NCI-H146 (cell line): ENCODE measurements at places on chromosomes 3 and 15.
A peak's percentile ranks its signal among the peaks of the same experiment; 100 is the strongest.

GRCh38 chr3:74053970-74054516, 429.3 kb upstream of the PDZRN3 start:
- no peak for DNase-seq

DNA sequence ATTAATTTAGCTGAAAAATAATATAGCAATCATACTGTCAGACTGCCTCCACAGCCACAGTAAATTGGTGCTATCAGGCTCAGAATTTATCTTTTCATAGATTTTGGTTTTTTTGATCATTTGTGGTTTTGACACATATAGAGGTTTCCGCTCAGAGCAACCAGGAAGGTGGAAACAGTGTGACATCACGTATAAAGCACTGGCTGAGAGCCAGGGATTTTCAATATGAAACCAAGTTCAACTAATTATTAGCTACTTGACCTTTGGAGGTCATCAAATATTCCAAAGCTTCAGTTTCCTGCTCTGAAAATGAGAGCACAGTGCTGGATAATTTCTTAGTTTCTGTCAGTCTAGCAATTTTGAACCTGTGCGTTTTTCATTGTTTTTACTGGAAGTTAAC, 433.8 kb upstream of the SUCLG2 start:
- DNase-seq = peak; percentile 6

- DNase-seq = no peak
Measured at GRCh38 chr3:136149667-136150066, 46.5 kb downstream of the MSL2 start.

DNA sequence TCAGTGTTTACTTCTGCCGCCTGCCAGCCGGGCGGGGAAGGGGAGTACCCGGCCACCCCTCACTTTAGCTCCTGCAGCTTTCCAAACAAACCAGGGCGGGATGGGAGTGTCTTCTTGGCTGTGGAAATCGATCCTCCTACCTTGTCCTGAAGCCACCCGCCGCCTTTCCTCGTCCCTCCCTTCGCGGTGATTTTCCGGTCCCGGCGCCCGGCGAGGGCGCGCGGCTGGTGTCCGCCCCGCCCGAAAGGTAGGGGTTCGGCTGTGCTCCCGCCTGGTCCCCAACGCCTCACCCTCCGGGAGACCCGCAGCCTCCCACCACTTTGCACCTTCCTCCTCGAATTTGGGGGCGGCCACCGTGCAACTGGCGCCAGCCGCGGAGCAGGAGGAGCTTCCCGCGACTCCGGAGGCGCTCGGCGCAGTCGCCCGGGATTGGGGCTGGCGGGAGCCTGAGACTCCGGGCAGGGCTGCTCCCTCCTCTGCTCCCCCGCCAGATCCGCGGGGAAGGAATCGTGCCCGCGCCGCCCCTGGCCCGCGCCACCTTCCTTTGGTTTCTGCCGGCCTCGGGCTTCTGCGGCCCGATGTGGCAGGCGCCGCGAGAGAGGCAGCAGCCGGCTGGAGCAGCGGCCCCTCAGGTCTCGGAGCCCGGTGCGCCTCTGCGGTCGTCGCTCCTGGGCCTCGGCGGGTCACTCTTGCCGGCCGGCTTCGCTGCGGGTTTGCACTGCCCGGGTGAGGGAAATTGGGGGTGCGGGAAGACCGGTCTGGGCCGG, 30.7 kb upstream of the ST3GAL6 start:
- DNase-seq = peak; percentile 60

DNA sequence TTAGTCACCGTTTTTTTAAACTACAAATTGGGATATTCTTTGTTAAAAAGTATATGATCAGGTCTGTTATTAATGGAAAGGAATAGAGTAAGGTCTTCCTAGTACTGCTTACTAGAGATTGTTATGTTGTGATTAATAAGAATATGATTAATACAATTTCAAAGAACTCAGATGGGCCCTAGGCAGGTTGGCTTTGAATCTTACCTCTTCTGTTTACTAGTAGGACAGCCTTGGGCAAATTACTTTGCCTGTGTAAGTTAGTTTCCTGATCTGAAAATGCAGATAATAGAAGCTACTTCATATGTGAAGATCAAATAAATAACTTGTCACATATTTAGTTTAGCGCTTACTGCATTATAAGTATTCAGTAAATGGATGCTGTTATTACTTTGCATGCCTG, 6.9 kb downstream of the GFM1 start:
- DNase-seq = no peak

- no peak for DNase-seq
Measured at GRCh38 chr3:127027811-127028548, 45.1 kb downstream of the PLXNA1 start.

- DNase-seq = no peak
Measured at GRCh38 chr3:119613201-119613600, 15.5 kb downstream of the PLA1A start.

DNA sequence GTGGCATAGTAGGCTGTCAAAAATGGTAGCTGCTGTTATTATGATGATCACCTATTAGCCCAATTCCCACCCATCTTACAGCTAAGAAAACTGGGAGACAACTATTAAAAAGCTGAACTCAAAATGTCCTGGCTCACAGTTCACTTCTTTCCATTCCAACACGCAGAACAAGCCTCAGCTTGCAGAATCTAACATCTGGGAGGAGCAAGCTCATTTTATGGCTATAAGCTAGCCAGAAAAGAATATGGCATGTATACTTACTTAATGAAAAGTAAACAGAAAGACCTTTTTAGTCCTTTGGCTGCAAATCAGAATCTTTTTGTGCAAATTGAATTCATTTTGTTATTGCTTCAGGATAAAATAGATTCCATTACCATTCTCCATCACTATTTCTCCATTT, 34.8 kb upstream of the CFAP20DC start:
- no peak for DNase-seq

GRCh38 chr3:53202331-53203015, 41.5 kb downstream of the PRKCD start:
- peak; percentile 76 for DNase-seq

- no peak for DNase-seq
Measured at GRCh38 chr3:155581579-155581978, 163.3 kb downstream of the PLCH1 start.

GRCh38 chr15:57626713-57627440, 35.2 kb downstream of the MYZAP start:
- no peak for DNase-seq

GRCh38 chr15:79778378-79778990, 118.3 kb downstream of the MTHFS start:
- DNase-seq = no peak

GRCh38 chr15:58274885-58275284, 136.7 kb downstream of the AQP9 start:
- no peak for DNase-seq

DNA sequence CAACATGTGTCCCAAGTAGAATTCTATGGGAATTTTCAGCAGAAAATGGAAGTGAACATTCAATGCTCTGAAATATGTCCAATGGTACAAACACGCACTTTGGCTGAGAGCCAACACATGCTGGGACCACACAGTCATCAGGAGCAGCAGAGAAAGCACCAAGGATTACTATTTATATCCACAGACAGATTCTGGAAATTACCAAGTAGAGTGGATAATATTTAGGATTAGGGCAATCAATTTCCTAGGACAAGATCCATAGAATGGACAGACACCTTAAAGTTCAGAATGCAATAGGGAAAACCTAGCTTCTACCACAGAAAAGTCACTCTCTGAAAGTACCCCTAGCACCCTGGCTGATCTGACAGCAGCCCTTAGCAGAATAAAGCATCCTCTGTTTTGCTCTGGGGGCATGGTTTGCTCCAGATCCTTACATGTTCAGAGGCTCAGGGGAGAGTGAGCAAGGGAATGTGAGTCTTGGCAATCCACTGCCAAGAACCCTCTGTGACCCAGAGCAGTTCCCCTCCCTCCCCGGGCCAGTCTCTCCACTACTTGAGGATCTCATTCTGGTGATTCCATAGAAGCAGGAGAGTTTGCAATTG, 206.0 kb upstream of the WNT5A start:
- peak; percentile 16 for DNase-seq

GRCh38 chr3:86563400-86563970, 427.5 kb downstream of the VGLL3 start:
- DNase-seq = peak; percentile 56

GRCh38 chr15:99257107-99257750, 5.9 kb downstream of the LRRC28 start:
- DNase-seq = no peak

DNA sequence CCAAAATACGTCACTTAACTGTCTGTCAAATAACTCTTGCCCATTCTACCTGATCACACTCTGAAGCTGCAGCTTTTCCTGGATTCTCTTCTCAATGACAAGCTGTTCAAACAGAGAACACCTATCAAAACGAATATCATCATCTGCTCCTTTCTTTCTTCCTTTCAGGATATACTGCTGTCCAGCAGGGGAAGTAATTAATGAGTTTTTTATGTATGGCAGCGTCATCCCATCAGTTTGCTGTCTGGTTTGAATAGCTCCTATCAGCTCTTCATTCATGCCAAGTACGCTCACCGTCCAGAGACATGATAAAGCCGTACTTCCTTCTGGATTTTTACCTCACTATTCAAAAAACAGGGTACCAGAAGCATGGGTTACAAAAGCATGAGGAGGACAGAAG, at the start of gene CHRM5:
Gene CHRM5, plus strand, starts transcription at position 274 of the 400 bp plus-strand sequence. CDS start 94,221 bp downstream, outside the sequence.
- peak; percentile 90 for DNase-seq

- no peak for DNase-seq
Measured at GRCh38 chr3:126431103-126431534, 36.4 kb downstream of the CFAP100 start.

- no peak for DNase-seq
Measured at GRCh38 chr3:64584179-64584578, 103.6 kb downstream of the ADAMTS9 start.

GRCh38 chr3:168088106-168088720, 7.5 kb downstream of the GOLIM4 start:
- no peak for DNase-seq

GRCh38 chr3:171658841-171659240, 151.4 kb downstream of the PLD1 start:
- no peak for DNase-seq

GRCh38 chr3:18066899-18067582, 324.6 kb upstream of the TBC1D5 start:
- no peak for DNase-seq

GRCh38 chr3:178465260-178466180, 70.7 kb upstream of the KCNMB2 start:
- no peak for DNase-seq

GRCh38 chr3:107271787-107272387, 105.4 kb upstream of the CCDC54 start:
- peak; percentile 31 for DNase-seq
